ENCODE measurements at places on chromosomes 5 and 9. TPM values are rescaled to one million over a fixed set of nuclear protein-coding genes. Genes with fewer than 3 reads are reported as not detected.
A peak's percentile ranks its signal among the peaks of the same experiment; 100 is the strongest.

The SPATA31C1 gene
- total RNA-seq: not detected

The PCDHB5 gene
- total RNA-seq: 7.5 TPM

DNA sequence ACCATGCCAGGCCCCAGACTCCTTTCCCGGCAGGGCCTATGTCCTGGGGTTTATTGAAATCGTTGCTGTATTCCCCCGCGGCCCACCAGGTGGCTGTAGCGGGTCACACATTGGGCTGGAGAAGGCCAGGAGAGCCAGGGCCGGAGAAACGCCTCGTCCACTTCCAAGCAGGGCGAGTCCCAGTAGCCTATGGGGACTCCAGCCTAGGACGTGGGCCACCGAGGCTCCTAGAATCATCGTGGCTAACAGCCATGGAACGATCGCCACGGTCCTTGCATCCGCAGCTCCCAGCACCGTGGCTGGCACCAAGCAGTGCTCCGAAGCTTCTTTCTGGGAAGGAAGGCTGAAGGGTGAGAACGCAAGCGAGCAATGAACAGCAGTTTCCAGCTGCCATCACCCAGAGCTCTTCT, 87.7 kb downstream of the ENTREP1 start:
- DNase-seq: peak; percentile 81

GRCh38 chr5:165325221-165325620, 1819.8 kb downstream of the MAT2B start:
- no peak for DNase-seq

The ADCY2 gene
- total RNA-seq: 2.2 TPM

The ALDOB gene
- total RNA-seq: 11.0 TPM

The ATP6V0E1 gene
- total RNA-seq: 352 TPM

GRCh38 chr5:591746-592145, 20.4 kb upstream of the CEP72 start:
- DNase-seq: no peak

- no peak for DNase-seq
These were observed 6.4 kb downstream of the TPM2 start for GRCh38 chr9:35683323-35683722.

- no peak for DNase-seq
These were observed 1281.2 kb upstream of the NUDT12 start for GRCh38 chr5:104843822-104844221.

DNA sequence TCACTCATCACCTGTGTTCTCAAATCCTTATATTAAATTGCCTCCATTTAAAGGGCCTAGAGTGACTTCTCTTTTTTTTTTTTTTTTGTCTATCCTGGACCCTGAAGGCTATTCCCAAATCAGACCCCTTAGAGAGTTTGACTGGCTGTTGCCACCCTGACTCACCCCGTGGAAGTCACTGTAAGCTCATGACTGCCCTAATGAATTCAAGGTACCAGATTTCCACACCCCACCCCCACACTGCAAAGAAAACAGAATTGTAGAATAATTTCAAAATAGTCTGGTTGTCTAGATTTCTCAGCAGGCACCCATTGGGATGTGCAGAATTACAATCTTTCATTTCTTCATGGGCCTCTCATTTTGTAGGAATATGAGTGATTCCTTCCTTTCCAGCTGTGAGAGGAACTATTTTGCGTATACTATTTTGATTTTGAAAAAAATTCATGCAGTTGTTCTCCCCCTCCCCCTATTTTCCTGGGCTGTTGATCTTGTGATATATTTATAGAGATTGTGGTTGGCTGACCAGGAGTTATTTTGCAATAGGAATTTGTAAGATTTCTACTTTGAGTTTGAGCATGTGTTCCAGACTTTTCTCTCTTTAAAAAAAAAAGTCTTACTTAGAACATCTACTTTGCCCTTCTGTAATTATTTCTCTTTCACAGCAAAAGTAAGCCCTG, 79.1 kb downstream of the ZNF618 start:
- no peak for DNase-seq

DNA sequence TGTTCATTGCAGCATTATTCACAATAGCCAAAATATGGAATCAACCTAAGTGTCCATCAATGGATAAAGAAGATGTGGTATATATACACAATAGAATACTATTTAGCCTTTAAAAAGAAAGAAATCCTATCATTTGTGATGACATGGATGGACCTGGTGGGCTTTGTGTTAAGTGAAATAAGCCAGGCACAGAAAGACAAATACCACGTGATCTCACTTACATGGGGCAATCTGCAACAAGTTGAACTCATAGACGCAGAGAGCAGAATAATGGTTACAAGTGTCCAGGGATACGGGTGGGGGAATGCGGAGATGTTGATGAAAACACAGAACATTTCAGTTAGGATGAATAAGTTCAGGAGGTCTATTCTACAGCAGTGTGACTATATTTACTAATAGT, 66.4 kb upstream of the ALDH1B1 start:
- no peak for DNase-seq

The OR1L8 gene
- total RNA-seq: not detected

DNA sequence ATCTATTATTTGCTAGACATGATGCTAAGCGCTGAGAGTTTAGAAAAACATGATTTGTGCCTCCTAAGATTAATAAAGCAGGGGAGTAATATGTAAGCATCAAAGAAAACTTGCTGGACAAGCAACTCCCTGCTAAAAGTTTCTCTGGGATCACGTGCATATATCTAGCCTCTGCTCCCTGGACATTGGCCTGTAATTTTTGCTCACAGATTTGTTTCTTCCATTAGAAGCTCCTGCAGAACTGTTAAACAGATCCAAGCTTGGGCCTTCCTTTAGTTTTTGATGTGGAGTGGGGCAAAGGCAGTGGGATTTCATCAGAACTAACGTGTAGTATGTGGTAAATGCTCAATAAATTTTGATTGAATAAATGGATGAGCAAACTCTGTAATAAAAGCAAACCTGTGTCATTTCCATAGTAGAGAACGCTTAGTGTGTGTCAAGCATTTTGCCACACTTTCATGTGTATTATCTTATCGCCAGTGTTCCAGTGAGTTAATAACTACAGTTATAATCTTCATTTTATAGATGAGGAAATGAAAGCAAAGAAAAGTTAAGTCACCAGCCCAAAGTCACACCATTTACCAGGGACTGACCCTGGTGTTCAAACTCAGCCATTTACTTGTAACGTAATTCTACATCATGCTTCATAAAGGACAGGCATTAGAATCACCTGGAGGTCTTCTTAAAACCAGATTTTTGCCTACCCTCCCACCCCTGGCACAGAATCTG, 100.3 kb downstream of the PCSK5 start:
- DNase-seq: no peak

DNA sequence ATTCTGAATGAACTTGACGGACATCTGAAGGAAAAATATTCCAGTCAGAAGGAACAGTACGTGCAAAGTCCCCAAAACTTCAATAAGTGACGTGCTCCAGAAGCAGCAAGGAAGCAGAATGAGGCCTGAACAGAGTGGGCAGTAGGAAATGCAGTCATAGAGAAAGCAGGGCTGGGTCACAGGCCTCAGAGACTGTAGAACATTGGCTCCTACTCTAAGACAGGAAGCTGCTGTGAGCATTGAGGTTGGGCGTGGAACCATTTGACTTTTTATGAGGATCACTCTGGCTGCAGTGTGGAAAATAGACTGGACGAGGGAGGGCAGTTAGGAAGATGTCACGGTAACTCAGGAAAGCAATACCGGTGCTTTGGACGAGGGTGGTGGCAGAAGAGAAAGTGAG, 64.0 kb downstream of the DOCK8 start:
- DNase-seq: no peak

DNA sequence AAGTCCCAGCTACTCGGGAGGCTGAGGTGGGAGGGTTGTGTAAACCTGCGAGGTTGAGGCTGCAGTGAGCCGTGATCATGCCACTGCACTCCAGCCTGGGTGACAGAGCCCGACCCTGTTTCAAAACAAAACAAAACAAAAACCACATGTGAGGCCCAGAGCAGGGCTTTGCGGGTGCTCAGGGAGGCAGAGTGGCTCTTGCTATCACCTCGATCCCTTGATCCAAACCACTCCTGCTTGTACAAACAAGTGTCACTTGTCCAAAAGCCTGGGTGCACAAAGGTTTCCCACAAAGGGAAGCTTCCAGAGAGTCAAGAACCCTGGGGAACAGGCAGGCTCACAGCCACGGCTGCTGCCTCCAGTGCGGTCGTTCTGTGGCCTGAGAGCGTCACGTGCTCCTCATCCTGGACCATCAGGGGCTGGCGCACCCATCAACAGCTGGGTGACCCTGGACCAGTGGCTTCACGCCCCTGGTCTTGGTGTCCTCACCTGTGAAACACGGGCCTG, 162.7 kb downstream of the C9orf50 start:
- peak; percentile 83 for DNase-seq

GRCh38 chr9:114089206-114089840, 9.8 kb downstream of the KIF12 start:
- peak; percentile 64 for DNase-seq

- no peak for DNase-seq
These were observed 254.8 kb downstream of the CDK5RAP2 start for GRCh38 chr9:120324996-120325642.

The FAT2 gene
- 0.13 TPM for total RNA-seq

GRCh38 chr9:129481810-129482511, 138.9 kb downstream of the C9orf50 start:
- DNase-seq: no peak

The SLC45A2 gene
- 0.22 TPM for total RNA-seq

GRCh38 chr9:95077053-95077765, 240.3 kb downstream of the FANCC start:
- DNase-seq: no peak

DNA sequence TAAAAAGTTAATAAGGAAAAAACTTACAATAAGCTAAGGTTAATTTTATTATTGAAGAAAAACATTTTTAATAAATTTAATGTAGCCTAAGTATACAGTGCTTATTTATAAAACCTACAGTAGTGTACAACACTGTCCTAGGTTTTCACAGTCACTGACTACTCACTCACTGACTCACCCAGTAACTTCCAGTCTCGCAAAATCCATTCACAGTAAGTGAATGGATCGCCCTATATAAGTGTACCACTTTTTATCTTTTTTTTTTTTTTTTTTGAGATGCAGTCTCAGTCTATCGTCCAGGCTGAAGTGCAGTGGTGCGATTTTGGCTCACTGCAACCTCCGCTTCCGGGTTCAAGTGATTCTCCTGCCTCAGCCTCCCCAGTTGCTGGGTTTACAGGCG, 47.7 kb downstream of the FNIP1 start:
- DNase-seq: no peak

DNA sequence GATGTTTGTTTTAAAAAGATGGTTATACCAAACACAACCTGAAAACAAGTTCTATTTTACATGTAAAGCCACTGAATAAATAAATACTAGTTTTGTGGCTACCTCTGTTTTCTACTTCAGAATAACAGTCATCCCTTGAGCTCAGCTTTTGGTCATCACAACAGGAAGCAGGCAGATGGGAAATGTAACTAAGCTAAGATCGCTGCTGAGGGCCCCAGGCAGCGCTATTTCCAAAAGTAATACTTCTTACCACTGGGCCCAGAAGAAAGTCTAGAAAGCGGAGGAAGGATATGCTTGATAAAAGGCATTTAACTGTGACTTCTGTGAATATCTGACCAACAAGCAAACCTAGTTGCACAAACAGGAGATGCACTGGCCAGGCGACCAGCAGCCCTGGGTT, 61.4 kb downstream of the SERINC5 start:
- DNase-seq: no peak

DNA sequence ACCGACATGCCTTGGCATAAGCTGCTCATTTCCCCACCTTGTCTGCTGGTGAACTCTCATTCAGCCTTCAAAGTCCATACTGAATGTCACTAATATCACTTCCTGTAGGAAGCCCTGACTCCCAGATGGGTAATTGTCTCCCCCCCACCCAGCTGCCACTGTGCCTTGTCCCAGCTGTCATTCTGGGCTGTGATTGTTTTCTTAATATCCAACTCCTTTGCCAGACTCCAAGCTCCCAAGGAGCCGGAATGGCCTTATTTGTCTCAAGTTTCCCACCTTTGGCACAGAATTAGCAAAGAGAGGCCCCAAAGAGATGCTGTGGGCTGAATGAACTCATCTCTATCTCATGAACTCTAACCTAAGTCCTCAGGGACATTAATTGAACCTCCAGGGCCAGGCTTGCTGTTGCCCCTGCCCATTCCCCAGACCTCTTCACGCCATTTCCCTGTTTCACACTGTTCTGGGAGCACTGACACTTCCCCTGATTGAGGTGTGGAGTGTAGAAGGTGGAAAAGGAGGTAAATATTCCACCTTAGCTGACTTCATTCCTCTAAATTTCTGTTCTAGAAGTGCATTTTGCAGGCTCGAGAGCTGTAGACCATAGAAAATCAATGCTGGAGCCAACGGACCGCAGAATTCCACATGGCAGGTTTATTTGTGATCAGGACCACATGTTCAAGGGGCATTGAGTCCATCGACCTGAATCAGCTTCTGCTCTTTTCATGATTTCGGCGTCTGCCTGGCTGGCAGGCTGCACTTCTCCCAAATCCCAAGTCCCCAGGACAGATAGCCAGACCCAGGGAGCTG, 4.9 kb upstream of the SH3PXD2B start:
- DNase-seq: no peak

The STK32A gene
- total RNA-seq: 8.6 TPM

The NMUR2 gene
- total RNA-seq: not detected

DNA sequence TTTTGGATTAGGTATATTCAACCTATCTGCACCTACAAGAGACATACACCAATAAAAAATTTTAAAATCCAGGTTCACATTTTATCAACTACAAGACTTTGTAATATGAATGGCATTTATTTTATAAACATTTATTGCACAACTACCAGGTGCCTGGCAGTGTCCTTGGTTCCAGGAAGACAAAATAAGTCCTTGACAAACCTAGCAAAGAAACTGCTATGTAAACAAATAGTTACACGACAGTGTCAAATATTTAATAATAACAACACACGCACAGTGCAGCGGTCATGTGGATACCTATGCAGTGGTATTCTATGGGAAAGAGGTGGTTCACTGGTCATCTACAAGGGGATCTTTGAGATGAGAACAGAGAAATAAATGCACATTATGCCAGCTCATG, 120.7 kb downstream of the MYO10 start:
- no peak for DNase-seq

GRCh38 chr9:130333712-130334062, 68.1 kb downstream of the HMCN2 start:
- DNase-seq: no peak

The SMAD5 gene
- total RNA-seq: 67.7 TPM

DNA sequence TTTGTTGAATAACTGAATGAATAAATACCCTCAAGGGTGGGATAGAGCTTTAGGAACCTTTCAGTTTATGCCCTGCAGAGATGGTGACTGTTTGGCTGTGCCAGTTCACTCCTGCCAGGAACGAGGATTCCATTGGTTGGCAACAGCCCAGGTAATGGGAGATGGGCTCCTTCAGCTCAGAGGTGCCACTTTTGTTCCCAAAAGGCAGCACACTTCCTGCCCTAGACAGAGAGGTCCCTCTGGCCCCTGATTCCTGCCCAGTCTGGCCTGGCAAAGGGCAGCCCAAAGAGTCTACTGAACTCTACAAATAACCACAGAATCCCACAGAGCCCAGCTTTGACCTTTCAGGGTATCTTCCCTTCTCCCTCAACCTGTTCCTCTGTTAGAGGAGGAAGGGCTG, 1.6 kb downstream of the C9orf152 start:
- no peak for DNase-seq

All from kidney (tissue), 22 donors.